ENCODE measurements at places on chromosomes 5 and 9.

DNA sequence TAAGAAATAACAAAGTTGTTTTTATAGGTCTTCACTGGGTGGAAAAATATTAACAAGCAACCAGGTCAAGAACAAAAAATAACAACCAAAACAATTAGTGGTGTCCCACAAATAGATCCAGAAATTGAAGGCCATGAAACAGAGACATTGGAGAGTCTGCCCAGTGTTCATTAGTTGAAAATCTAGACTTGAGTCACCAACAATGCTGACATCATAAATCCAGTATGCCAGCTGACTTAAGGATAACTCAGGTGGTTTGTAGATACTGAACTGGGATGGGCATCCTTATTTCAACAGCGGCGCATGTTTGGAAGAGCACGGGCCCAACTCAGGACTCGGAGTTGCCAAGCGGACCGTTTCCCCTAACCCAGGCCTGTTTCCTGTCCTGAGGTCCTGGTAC lies 80.7 kb upstream of the TNFAIP8 start:
- DNase-seq = no peak

DNA sequence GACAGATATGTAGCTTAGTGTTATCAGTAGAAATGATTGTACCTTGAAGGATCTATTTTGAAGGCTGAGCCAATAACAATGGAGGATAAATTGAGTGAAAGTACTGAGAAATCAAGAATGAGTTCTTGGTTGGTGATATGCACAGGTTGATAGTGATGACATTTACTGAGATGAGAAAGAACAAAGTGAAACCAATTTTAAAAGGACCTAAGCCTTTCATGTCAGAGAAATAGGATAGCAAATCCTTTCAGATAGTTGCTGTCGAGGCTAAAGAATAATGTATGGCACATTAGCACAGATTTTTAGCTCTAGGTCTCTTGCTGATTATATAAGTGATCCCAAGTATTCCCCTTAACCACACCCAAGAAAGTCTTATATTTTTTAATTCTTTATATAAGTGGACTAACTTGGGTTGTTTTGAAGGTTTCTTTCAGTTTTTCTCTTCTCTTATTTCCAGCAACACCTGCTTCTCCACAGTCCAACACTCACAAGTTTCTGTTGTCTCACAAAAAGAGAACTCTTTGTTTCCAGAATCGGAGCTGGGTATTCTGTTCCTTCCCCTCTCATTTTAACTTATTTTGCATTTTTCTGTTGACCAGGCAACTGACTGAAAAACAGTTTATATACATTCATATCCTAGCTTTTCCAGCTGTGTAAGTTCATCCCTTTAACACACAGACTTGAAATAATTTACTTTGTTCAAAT lies 286.9 kb upstream of the ATP10B start:
- no peak for DNase-seq

DNA sequence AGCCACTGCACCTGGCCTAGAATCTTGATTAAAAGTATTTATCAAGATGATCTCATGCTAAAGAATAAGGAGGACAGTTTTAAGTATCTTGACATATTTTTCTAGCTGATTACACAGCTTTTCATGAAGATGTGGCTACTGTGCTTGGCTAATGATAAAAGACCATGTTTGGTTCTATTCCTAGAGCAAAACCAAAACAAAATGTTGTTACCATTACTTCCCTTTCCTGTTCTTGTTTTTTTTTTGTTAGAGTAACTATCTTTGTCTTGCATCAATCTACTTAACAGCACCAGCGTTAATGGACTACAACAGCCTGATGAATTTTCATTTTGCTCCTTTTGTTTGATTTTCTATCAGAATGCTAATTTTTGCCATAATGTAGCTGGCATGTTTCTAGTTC lies 86.2 kb upstream of the DHFR start:
- no peak for DNase-seq

- no peak for DNase-seq
These were observed 271.9 kb upstream of the ADAMTS16 start for GRCh38 chr5:4868140-4868735.

DNA sequence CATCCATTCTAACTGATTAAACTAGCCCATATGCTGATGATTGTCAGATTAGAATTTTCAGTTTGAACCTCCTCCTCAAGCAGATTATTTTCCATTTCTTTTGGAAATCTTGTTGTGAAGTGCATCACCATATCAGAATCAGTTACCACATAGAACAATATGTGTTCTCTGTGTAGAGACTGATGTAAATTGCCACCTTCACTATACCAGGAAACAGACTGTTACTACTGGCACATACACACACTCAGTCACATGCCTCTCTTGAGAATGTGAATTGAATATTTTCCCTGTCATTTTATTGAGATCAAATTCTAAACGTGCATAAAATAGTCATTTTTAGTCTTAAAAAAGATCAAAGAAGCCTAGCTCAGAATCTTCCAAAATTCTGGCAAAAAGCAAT lies 161.4 kb downstream of the ALDH1A1 start:
- no peak for DNase-seq

- no peak for DNase-seq
These were observed 437.1 kb upstream of the TLE4 start for GRCh38 chr9:79134654-79135053.

GRCh38 chr5:159975462-159976019 lies 33.4 kb upstream of the TTC1 start:
- no peak for DNase-seq

DNA sequence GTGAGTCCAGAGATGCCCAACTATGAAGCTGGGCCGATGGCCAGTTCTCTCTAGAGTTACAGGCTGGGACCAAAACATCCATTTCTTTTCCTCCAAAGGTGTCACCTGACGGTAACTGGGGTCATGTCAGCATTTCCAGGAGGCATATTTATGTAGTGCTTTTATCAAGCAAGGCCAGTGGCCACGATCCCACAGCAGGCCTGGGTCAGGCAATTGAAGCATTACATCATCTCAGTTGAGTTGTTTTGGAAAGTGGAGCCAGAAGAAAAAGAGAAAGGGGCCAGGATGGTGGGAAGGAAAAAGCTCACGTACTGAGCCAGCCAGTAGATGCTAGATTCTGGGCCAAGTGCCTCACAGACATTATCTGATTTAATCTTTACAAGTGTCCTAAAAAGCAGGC lies 73.9 kb upstream of the BRINP1 start:
- no peak for DNase-seq

DNA sequence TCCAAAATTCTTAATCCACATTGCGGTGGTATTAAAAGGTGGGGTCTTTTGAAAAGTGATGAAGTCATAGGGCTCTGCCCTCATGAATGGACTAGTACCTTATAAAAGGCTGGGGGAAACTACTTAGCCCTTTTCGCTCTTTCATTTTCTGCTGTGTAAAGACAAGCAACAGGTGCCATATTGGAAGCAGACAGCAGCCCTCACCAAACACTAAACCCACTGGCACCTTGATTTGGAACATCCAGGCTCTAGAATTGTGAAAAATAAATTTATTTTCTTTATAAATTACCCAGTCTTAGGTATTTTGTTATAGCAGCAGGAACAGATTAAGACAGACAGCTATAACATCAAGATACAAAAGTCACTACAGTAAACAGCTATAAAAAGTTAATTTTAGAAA lies 12.8 kb downstream of the PJA2 start:
- DNase-seq = no peak

DNA sequence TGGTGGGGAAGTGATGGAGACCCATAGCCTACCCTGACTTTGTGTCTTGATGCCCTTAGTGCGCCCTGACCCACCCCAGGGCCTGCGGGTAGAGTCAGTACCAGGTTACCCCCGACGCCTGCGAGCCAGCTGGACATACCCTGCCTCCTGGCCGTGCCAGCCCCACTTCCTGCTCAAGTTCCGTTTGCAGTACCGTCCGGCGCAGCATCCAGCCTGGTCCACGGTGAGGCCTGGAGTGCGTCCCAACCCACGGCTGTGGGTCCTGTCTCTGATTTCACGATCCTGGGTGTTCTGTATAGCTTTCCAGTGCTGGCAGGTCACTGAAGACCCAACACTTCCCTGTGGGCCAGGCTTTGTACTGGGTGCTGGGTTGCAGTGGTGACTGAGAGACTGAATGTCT lies 4.0 kb downstream of the CCL27 start:
- DNase-seq = no peak

DNA sequence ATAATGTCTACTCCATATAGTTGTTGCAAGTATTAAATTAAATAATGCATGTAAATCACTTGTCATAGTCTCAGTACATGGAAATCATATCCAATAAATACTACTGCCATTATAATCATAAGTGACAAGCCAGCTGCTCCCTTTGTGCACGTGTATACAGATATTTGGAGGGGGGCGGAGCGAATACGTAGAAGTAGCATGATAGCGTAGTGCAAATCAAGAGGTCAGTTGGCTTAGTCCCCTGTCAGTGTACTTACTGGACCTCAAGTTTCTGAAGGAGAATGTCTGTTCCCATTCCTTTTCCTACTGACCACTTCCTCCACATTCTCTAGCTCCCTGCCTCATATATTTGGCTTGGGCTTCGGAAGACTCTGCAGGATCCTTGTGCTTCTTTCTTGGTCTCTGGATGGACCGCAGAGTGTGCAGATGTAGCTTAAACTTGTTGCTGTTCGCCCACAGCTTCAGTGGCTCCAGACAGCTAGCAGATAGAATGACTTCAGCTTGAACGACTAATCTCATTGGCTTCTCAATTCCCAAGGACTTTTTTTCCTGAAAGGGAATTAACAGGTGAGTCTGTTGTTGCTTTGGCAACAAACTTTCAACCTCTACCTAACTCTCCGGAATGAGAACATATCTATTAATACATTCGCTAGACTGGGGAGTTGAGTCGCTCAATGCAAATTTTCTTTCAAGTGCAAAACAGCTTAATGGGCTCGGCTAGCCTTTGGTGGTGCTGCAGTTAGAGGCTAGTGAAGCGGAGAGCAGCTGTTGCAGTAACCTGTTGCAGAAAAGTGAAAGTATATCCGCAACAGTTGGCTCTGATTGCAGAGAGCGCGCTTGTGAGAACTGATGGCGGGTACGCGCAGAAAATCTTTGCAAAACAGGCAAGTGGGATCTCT lies at the start of gene PCDHB1:
Gene PCDHB1, plus strand, starts transcription at position 753 of the 899 bp plus-strand sequence. Its CDS starts 97 bp downstream, at position 850.
- no peak for DNase-seq

DNA sequence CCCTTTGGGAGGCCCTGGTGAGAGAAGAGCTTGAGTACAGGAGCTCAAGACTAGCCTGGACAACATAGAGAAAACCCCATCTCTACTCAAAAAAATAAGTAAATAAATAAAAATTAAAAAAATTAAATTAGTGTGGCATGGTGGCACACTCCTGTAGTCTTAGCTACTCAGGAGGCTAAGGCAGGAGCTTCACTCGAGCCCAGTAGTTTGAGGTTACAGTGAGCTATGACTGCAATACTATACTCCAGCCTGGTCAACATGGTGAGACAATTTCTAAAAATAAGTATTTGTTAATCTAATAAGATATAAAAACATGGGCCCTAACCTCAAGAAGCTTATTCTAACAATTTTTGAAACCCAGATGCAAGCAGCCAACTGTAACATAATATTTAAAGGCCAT lies 7.6 kb downstream of the RNF38 start:
- DNase-seq = no peak

GRCh38 chr9:93392974-93393373 lies 58.5 kb upstream of the FAM120A start:
- DNase-seq = no peak

GRCh38 chr9:114174876-114175771 lies 19.8 kb downstream of the COL27A1 start:
- DNase-seq = no peak

Data from stimulated activated CD8-positive, alpha-beta memory T cell treated with anti-CD3 and anti-CD28 coated beads, Interleukin-15, amount 100 ng/mL, for 4 hours (primary cell).